ENCODE measurements at places on chromosomes 13 and 19.

GRCh38 chr19:54275951-54276350, 5.0 kb downstream of the LILRB2 start:
- no peak for DNase-seq

- DNase-seq, result no peak
These were observed 322.7 kb downstream of the SUCLA2 start for GRCh38 chr13:47678201-47678968.

DNA sequence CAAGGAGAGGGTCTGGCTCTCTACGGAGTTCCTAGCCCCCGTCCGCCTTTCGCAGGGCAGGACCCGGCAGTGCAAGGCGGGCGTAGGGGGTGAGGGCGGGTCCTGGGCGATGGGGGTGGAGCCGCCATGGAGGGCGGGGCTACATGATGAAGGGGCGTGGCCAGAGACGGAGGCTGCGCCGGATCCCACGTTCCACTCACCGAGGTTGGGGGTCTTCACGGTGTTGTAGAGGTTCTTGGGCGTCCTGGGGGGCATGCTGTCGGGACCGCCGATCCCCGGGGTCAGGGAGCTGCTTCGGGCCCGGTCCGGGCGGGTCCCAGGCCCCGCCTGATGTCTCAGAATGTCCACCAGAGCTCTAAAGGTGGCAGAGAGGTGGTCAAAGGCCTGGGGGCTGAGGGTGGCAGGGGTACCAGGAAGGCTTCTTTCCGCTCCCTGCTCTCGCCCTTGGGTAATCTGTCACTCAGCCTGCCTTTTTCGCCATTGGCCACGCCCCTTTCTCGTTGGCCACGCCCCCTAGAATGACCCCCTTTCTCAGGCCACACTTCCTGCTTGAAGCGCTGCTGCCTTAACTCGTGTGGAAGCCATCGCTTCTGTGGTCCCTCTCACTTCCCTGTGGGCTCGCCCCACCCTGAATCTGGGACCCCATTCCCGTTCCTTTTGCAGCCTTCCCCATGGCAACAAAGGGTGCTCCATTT, 2.5 kb downstream of the SHISA7 start:
- DNase-seq, result no peak

GRCh38 chr13:102825921-102826706, 19.7 kb upstream of the ERCC5 start:
- no peak for DNase-seq

GRCh38 chr13:36163286-36163685, 32.1 kb upstream of the DCLK1 start:
- DNase-seq, result no peak

GRCh38 chr13:104281910-104282309, 1215.7 kb upstream of the SLC10A2 start:
- DNase-seq, result no peak

- DNase-seq, result no peak
These were observed 289.2 kb downstream of the FGF9 start for GRCh38 chr13:21960108-21960507.

GRCh38 chr13:36788276-36788675, 30.7 kb upstream of the RFXAP start:
- DNase-seq, result no peak

DNA sequence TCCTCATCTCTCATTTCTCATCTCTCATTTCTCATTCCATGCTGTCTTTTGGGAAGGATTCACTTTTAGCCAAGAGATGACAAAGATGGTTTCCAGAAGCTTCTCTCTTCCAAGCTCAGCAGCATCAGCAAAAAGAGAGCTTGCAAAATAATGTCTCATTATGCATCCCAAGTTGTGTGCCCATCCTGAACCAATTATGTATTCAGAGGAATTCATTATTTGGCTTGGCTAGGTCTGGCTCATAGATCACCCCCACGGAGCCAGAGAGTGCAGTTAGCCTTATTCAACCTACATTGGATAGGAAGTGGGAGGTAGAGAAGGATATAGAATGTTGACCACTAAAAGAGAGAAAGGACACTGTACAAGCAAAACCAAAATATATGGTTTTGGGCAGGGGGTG, 5.4 kb upstream of the OLFM2 start:
- DNase-seq, result no peak

GRCh38 chr13:87666831-87667230, 4.3 kb upstream of the SLITRK5 start:
- no peak for DNase-seq

DNA sequence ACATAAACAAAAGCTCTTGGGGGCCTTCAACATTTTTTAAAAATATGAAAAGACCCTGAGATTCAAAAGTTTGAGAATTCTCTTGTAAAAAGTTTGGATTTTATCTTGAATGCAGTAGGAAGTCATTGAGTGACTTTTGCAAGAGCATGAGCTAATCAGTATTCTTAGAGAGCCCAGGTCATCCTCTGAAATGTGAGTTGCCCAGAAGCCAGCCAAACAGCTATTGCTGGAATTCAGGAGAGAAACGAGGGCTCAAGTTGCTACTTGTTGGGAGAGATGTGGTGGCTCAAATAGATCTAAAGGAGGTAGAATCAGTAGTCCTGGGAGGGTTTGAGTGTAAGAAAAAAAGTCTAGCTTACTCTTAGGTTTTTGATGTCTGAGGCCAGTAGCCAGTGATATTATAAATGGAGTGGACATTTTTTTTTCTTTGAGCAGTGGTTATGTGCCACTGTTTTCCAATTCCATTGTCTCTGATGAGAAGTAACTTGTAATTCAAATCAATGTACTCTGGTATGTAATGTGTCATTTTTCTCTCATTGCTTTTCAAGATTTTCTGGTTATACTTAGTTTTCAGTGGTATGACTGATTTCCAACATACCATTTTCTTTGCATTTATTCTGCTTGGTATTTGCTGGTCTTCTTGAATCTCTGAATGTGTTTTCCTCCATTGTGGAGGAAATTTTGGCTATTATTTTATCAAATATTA, 30.7 kb downstream of the LMO7 start:
- no peak for DNase-seq

DNA sequence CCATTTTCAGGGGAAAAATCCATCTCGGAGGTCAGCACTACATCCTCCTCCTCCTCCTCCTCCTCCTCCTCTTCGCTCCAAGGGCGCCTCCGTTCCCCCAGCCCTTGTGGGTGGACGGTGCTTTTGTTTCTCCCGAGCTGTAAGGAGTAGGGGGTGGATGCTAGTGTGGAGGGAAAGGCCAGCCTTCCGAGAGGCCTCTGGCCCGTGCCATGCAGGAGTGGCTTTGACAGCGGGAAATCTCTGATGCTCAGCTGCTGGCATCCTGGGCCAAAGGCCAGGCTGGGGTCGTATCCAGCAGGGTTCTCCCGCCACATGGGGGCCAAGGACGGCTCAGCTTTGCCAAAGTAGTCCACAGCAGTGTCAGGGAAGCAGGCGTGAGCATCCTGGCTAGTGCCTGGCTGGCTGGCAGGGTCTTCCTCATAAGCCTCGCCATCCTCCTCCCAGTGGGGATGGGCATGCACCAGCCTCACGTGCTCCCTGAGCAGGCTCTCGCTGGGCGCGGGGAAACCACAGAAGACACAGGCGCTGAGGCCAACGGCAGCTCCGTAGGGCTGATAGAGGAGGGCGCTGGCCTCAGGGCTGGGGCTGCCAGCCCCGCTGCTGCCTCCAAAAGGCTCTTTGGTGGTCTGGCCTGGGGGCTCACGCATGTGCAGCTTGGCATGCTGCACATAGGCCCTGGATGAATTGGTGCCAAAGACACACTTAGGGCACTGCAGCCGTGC, 10.5 kb downstream of the WIZ start:
- DNase-seq, result no peak

DNA sequence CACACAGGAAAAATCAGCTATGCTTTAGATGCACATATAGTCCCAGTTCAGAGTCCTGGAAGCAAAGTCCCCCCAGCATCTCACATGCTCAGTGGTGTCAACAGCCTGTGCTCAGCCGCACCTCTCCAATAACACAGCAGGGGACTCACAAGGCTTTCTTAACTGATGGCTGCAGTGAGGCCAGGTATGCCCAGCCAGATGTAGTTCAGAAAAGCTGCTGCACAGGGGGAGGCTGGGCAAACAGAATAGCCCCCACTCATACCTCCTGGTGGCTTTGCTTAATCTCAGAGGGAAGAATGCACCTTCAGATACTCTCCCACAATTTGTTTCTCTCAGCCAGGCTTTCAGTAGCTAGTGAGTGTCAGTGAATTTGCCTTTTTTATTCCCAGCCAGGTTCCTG, 33.4 kb downstream of the FAM124A start:
- DNase-seq, result no peak

- no peak for DNase-seq
These were observed 373.0 kb downstream of the COG6 start for GRCh38 chr13:40028446-40028845.

DNA sequence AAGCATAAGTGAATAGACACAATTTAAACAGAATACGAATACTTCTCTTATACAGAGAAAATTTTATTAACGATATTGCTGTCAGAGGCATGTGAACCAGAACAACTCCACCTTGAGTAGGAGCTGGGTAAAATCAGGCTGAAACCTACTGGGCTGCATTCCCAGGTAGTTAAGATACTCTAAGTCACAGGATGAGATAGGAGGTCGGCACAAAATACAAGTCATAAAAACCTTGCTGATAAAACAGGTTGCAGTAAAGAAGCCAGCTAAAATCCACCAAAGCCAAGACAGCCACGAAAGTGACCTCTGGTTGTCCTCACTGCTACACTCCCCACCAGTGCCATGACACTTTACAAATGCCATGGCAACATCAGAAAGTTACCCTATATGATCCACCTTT, 49.2 kb upstream of the TRPC4 start:
- no peak for DNase-seq

GRCh38 chr13:96835546-96835945, 158.7 kb downstream of the OXGR1 start:
- DNase-seq, result no peak

- no peak for DNase-seq
These were observed 1.3 kb upstream of the RSPH6A start for GRCh38 chr19:45816236-45817009.

- DNase-seq, result no peak
These were observed 46.8 kb upstream of the ZNF726 start for GRCh38 chr19:23867895-23868294.

GRCh38 chr19:8093740-8094139, 41.2 kb downstream of the CCL25 start:
- DNase-seq, result no peak

GRCh38 chr13:102472650-102473049, 70.8 kb upstream of the FGF14 start:
- no peak for DNase-seq

DNA sequence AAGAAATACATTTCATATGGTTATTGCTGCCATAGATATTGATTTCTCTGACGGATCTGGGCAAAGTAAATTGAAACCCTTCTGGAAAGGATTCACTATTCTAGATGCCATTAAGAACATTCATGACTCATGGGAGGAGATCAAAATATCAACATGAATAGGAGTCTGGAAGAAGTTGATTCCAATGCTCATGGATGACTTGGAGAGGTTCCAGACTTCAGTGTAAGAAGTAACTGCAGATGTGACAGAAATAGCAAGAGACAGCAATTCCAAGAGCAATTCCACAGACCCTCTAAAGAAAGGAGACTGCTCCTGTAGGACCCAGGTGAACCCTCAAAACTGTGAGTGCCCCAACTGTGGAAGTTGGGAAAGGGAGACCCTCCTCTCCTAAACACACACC, 30.9 kb upstream of the KCTD12 start:
- no peak for DNase-seq

DNA sequence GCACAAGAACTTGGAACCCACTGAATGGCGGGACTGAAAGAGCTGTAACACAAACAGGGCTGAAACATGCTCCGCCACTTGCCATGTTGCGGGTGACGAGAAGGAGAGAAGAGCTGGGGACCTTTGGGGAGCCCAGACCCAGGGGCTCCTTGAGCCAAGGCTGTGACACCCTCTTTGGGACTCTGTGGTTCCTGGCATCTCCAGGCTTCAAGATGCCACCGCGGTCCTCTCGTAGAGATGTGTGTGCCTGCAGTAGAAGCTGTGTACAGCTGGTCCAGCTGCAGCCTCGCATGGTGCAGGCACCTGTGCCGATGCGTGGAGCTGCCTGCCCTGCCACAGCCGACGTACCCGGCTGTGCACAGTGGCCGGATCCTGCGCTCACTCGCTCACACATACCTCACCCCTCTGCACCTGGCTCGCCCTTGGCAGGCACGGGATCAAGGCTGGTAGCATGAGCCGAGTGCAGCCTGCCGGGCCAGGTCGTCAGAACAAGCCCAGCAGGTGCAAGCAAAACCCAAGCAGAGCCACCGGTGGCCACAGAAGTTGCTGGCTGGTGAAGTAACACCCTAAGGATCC, 1385.8 kb downstream of the PCDH9 start:
- DNase-seq, result no peak

DNA sequence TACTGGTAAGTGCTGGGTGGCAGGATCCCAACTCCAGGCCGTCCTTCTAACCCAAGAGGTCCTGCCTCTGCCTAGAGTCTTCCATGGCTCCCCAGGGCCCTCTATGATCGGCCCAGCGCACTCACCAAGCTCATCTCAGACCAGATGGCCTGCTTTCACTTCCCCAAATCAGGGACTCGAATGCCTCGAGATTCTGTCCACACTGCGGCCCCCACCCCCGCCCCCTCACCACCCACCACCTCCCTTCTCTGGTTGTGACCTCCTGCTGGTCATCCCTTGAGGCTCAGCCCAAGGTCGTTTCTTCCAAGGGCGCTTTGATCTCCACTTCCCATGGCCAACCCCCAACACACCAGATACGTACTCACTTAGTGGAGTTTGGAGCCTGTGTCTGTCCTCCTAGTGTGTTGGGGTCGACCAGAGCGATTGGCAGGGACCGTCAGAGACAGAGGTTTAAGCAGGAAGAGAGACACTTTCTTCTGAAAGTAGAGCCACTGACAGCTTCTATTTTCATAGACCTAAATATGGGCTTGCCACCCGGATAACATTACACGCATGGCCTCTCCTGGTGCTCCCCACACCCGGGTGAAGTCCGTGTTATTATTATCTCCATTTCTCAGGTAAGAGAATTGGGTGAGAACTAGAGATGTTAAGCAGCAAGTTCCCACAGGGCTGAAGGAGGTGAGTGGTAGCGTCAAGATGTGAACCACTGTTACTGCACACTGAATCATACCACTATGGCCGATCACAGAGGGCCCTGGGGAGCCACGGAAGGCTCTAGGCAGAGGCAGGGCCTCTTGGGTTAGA, at the start of gene FCER2:
Gene FCER2, minus strand, starts transcription at position 478 of the 804 bp plus-strand sequence. CDS start 2,371 bp downstream, outside the sequence.
- no peak for DNase-seq

DNA sequence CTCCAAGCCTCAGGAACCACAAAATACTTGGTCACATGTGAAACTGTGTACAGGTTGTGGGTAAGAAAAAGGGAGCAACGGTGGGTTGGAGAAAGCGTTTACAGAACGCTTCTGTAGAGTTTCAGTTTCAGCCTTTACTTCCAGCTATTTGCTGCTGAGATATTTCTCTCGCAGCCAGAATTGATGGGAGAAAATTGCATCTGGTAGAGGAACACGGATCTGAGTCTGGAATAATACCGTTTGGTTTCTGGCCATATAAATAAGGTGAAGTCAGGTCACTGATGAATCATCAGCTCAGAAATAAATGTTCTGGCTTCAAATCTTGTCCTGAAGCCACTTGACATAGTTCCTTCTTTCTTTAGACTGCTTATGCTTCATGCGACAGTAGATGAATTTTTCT, 20.3 kb upstream of the RFC3 start:
- no peak for DNase-seq

DNA sequence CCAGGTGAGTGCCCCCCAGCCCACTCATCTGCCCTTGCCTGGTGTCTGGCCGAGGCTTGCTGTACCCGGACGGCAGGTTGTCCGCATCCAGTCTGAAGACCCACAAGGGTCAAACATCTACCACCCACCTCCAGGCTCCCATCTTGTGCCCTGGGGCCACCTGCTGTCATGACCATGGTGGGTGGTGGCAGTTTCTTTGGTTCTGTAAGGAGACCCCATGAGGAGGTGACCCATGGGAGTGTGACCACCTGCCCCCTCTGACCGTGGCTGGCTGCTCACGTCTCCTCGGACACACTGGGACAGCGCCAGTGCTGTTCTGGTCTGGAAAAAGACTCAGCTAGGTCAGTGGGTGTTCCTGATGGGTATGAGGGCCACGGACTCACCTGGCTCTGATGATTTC, 93.9 kb downstream of the TEX29 start:
- DNase-seq, result no peak

Data from NCI-H460 (cell line).